ENCODE measurements at places on chromosomes 12 and 14.

DNA sequence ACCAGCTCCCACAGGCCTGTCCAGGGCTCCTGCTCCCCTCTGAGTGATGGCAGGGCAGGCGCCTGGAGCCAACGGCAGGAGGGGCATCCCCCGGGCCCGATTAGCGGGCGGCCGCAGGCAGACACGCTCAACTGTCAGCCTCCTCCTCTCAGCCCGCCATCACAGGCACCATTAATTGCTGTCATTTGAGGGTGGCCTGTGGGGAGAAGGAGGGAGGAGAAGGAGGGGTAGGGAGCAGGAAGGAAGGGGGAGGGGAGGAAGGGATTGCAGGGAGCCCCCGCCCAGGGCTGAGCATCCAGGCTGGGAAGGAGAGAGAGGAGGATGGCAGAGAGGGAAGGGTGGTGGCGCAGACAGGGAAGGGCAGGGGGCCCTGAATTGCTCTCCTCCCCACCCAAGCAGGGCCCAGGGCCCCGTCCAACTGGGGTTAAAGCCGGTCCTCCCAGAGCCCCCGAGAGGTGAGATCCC lies 36.1 kb downstream of the NCOR2 start:
- DNase-seq = peak; percentile 50

- no peak for DNase-seq
These were observed 1.9 kb downstream of the RASAL1 start for GRCh38 chr12:113133666-113134065.

DNA sequence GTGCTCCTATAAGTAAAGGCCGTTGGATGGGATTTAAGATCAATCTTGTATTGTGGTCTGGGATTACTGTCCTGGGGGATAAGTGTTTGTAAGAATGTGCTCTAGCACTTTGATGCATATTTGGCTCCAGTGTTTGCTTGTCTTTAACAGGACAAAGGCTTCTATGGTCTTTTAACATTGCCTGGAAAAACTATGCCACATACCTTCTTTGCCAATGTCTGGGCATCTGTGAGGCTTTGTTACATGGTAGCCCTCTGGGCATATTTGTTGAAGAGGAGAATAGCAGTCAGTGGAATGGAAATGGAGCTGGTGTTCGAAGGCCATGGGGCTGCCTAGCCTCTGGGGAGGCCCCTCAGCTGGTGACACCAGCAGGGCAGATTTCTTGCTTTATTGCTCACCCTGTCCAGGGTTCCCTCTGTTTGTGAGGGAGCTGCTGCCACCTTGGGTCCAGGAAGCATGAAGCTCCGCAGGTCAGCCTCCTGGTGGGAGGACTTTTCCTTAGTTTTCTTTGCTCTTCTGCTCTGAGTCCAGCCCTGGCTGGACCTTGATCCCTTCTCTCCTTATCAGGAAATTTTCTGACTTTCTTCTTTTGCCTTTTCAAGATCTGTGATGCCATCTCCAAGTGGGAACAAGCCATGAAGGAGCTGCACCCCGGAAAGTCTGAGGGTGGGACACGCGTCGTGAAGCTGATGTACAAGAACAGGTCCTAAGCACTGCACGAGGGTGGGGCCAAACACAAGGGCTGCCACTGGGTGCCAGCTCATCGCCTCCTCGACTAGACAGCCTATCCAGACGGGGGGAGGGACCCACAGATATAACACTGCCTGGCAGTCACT lies 19.5 kb downstream of the PIGH start:
- no peak for DNase-seq

DNA sequence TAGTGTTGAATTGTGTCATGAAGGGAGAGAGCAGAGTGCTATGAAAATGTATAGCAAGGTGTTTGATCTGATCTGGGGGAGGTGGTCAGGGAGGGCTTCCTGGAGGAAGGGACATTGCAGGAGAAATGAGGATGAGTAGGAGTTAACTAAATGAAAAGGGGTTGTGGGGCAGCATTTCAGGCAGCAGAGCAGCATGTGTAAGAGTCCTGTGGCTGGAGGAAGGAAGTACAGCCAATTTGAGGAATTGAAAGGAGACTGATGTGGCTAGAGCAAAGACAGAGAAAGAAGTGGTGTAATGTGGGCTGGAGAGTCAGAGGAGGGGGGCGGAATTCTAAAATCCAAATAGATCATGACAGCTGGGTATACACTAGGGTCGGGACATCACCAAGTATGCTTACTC lies 20.5 kb downstream of the NPC2 start:
- no peak for DNase-seq

DNA sequence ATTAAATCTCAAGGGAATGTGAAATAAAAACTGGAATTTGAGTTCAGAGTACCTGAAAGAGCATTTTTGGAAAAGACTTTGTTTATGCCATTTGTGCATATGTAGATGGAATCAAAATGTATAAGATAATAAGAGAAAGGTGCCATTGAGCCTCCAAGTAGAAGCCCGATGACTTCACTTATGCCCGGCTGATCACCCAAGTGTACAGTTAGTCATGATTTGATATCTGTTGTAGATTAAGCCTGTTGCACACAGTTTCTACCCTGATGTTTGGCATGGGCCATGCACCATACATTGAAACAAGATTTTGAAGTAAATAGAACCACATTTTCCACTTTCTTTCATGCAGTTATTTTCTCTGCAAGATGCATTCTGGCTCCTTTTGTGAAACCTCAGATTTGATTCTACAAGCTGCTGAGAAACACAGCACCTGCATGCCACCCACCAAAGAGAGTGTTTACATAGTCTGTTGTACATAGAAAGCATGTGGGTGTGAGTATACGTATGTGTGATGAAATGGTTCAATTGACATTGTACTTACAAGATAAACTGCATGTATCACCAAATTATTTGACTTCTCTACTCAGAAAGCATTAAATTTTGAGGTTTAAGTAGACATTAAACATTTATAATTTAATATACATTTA lies 772.5 kb downstream of the DIO2 start:
- no peak for DNase-seq

DNA sequence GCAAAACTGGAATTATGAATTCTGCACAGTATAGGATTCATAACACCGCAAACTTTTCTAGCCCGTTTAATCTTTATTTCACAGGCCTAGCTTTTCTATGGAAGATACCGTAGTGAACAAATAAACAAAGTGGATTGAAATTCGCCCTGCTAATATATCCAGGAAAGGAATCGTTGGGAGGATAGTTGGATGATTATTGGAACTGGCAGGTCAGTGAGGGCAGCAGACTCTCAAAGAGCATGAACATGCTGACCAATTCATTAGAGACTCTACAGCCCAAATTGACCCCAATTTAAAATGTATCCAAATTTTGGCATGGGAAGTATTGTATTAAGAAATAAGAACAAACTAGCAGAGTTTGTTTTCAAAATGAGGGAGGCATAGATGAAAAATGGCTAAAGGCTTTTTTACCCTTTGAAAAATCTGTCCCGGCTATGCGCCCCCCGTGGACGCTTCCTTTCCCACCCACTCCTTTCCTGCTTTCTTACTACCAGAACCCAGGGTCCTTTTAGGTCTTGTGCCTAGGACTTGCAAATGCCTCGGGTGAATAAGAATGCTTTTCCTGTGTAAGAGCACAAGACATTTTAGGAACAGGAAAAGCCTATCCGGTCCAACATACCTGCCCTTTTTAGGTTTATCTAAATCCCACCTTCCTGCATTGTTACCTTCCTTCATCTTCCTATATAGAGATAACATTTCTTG lies 84.6 kb upstream of the PTPRB start:
- DNase-seq = no peak

GRCh38 chr12:38736821-38737220 lies 168.6 kb downstream of the CPNE8 start:
- DNase-seq = no peak

- no peak for DNase-seq
These were observed 36.3 kb upstream of the NT5DC3 start for GRCh38 chr12:103877288-103877687.

- no peak for DNase-seq
These were observed 12.1 kb downstream of the NUAK1 start for GRCh38 chr12:106126441-106127337.

DNA sequence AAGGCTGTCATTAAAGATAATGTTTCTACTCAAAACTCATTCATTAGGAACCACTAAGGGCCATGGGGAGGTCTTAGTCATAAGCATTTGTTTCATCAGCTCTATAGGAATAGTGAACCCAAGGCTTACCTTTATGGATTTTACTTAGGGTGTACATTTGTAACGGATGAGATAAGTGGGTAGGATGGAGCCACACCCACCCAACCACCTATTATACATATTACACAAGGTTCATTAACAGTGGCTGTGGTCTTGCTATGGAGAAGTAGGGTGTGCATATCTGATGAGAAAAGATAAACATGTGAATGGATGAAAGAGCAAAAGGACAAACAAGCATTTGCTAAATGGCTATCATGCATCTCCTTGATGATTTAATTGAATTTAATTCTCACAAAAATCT lies 39.6 kb upstream of the ITPR2 start:
- DNase-seq = no peak

DNA sequence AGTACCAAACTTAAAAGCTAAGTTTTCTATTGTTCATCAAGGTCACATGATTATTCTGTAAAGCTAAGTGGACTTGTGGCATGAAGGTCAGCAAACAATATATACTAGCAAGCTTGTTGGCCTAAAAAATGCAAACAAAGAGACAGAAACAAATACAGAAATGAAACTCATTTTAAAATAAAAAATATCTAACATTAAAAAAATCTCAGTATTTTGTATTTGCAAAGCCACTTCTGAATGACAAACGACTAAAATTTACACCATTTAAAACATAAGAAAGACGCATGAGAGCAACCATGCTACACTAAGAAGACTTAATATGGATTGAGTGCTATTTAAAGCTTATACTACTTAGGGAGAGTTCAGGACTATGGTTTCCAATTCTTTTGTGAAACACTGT lies 72.8 kb upstream of the BBS10 start:
- no peak for DNase-seq

DNA sequence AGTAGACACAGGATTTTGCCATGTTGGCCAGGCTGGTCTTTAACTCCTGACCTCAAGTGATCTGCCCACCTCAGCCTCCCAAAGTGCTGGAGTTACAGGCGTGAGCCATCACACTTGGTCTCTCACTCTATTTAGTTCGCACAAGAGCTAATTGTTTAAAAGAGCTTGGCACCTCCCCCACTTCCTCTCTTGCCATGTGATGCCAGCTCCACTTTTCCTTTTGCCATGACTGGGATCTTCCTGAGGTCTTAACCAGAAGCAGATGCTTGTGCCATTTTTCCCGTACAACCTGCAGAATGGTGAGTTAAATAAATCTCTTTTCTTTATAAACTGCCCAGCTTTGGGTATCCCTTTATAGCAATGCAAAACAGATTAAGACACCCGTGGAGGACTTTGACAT lies 200.1 kb upstream of the FRMD6 start:
- DNase-seq = no peak
